ENCODE measurements at places on chromosomes 2 and 18.

- DNase-seq = no peak
Measured at GRCh38 chr18:13538630-13539029, 187.7 kb downstream of the FAM210A start.

DNA sequence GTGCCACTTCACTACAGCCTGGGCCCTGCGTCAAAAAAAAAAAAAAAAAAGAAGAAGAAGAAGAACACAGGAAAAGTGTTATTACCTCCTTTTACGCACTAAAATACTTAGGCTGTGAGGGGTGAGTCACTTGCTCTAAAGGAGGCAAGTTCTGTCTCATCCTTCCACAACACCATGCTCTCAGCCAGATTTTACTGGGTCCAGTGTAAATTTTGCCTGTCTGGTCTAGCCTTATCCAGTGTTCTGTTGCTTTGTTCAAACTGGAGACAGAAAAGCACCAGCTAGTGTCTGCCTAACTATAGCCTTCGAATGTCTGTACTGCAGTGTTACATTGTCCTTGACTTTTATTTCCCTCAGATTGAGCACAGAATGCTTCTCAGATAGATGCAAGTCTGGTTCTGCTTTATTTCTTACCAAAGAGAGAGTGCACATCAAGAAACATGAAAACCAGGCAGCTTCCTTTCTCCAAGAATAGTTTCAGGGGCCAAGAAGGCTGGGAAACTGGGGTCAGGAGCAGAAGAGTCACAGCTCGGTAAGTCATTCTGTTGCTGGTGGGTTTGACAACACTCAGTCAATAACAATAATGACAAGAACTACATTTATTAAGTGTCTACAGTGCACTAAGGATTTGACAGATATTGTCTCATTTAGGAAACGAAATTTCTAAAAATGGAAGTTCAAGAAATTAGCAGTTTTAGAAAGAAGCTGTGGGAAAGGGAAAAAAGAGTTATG lies 3.1 kb upstream of the MSGN1 start:
- DNase-seq = no peak

DNA sequence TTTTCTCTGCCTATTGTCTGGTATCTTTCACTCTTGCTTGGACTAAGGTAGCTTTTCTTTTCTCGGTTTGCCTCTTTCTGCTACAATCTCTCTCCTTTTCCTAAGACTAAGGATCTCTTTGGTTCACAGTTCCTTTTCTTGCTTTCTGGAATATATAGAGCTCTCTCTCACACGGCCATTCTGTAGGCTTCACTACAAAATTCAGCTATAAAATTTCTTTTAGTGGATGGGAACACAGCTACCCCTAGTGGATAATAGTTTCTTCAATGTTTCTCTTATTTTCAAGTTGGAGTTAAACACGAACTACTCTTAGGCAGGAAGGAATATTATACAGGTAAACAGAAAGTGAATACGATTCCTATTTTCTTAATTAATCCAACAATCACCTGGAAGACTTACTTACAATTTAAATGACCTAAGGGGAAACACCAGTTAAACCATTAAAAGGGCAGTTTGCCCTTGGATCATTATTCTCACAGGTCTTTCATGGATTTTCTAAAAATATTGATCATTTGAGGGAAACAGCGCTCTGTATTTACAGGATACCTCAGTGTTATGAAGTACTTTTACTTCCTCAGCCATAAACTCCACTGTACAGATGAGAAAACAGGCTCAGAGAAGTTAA lies 140.5 kb downstream of the LRP2 start:
- no peak for DNase-seq

DNA sequence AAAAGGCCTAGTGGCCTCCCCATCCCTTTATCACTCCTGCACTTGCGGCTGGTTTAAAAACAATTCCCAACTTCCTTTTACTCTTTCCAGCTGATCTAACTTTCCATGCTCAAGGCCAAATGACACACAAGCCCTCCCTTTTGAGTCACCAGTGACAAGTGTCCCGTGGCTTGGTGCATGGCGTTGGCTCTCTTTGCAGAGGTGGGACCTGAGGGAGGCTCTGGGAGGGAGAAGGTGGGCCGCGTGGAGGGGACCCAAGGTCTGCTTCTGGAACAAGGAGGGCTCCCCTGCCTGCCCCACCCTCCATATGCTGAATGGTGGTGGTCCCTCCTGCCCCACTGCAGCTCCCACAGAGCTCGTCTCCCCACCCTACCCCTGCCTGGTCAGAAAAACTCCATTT lies 30.8 kb upstream of the HPCAL1 start:
- DNase-seq = no peak

DNA sequence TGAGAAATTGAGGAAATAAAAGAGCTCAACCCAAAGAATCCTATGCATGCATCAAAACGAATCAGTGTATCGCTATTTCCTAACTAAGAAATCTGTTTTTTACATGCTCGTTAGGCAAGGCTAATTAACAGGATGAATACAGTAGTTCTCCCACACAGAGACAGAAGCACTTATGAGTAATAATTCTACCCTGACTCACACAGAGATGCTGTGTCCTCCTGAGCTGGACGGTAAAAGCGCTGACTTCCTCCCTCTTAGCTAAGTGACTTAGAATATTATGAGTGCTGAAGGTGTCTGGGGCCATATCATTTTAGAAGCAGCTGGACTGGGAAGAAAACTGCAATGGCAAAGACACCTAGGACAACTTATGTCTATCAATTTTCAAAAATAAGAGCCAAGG lies 18.5 kb downstream of the PLEKHM3 start:
- no peak for DNase-seq

DNA sequence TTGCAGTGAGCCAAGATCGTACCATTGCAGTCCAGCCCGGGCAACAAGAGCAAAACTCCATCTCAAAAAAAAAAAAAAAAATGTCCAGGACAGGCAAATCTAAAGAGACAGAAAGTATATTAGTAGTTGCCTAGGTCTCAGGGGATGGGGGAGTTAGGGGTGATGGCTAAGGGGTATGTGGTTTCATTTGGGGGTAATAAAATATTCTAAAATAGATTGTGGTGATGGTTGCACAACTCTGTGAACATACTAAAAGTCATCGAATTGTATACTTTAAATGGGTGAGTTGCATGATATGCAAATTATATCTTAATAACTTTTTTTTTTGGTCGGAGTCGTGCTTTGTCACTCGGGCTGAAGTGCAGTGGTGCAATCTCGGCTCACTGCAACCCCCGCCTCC lies 34.2 kb upstream of the ACTR2 start:
- no peak for DNase-seq

DNA sequence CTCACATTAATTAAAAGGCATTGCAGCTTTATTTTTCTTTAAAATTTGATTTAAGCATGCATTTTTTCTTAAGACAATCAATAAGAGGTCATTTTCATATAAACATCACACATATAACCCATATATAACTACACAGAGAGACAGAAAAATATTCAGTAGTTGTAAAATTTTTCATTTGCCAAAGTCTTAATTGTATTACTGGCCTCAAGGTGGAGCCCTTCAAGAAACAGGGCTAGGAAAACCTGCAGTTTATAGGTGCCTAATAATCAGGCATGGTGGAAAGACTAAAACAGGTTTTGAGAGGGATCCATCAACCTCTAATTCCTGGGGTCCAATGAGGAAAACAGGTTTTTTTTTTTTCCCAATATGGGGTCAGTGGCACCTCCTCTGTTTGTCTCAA lies 71.3 kb upstream of the ZNF804A start:
- DNase-seq = no peak

DNA sequence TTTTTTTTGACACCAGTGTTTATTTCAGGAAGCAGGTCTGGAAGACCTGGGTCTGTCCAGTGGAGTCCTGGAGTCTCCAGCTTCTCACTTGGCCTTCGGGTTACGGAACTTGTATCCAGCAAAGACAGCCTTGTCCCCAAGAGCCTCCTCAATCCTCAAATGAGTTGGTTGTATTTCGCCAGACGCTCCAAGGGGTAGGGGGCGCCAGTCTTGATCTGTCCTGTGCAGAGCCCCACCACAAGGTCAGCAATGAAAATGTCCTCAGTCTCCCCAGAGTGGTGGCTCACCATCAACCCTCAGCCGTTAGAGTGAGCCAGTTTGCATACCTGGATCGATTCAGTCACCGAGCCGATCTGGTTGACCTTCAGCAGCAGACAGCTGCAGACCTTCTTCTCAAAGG lies 21.9 kb downstream of the ASXL2 start:
- no peak for DNase-seq

DNA sequence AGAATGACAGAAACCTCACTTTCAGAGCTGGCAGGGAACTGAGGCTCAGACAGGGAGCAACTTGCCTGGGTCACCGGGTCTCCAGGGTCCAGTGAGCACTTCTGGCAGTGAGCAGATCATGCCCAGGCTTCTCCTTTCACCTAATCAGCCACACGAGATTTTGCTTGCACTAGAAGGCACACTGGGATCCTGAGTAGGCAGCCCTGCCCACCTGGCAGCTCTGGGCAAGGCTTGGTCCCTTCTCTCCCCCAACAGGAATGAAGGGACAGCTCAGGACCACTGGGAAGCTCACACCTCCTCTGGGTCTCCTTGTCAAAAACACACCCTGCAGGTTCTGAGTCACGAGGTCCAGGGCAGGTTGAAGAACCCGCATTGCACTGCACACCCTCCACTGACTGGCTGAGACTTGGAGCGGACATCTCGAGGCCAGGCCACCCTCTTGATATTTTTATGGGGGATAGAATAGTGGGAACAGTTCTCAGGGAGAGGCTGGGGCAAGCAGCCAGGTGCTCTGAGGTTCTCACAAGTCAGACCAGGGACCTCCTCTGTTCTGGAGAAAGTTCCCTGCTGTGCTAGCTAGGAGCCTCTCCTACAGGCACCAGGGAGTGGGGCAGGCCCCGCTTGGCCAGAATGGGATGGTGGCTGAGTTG lies 5.7 kb downstream of the MAL start:
- DNase-seq = no peak

DNA sequence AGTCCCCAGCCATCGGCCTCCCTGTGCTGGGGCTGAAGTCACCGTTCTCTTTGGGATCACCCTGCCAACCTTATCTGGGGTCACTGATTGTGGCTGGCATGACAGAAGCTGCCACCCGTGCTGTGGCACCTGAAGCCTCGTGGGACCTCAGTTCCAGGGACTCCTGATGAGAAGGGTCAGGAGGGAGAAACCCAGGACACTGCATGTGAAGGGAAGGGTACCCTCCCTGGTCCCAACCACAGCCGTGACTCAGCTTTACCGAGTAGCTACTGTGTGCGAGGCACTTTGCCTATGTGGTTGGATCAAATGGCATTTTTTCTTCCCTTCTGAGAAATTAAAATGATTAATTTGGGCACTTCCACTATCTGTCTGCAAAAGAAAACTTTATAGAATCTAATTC lies 64.4 kb downstream of the SP110 start:
- DNase-seq = no peak
